Stimulated activated CD8-positive, alpha-beta memory T cell treated with anti-CD3 and anti-CD28 coated beads, Interleukin-2, amount 100 ng/mL, for 1 hour (primary cell): ENCODE measurements at places on chromosomes 3 and 15.

DNA sequence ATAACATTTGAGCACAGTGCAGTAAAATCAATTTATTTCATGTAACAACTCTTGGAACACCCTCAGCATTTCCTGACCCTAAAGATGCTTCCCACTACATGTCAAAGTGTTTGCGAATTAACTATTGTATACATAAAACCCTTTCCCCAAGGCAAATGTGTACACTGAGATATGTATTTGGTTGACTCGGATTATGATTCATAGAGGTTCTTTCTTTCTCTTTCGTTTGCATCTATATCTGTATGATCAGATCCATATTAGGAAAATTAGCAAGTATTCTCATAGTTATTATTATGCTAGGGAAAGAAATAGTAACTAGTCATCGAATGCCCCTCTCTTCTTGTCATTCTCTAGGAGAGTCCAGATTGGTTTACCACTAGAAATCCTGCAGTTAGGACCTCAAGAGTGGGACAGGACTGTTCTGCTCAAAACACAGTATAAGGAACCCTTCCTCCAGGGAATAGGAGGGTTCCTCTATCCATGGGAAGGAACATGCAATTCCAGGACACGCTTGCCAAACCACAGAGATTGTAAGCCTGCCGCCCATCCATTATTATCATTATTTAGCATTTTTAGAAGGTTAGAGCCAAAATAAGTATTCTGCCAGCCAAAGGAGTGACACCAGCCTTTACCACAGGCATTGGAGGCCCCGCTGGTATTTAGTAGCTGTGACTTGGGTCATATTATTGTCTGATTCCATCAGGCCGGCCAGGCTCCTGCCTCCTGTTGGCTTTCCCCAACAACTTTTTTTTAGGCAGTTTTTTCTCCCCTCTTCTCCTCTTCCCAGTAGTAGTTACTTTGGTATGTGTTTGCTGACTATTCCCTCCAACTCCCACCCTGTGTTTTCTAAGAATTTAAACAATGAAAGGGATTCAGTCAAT lies 100.7 kb downstream of the GALK2 start:
- DNase-seq = no peak

DNA sequence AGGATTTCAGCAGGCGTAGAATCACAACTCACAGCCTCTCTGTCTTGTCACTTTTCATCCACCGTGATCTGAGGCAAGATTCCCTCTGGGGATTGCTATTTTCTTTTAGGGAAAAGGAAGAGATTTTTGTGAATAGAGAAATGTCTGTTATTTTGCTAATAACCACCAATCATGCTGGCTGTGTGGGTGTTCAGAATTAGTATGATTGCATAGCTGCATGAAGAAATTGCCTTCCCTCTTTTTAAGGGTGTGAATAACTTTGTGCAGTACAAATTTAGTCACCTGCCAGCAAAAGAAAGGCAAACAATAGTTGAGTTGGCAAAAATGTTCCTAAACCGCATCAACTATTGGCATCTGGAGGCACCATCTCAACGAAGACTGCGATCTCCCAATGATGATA lies 60.8 kb downstream of the KAT2B start:
- DNase-seq = no peak

- DNase-seq = no peak
Measured at GRCh38 chr15:73945130-73945508, 18.9 kb downstream of the LOXL1 start.

DNA sequence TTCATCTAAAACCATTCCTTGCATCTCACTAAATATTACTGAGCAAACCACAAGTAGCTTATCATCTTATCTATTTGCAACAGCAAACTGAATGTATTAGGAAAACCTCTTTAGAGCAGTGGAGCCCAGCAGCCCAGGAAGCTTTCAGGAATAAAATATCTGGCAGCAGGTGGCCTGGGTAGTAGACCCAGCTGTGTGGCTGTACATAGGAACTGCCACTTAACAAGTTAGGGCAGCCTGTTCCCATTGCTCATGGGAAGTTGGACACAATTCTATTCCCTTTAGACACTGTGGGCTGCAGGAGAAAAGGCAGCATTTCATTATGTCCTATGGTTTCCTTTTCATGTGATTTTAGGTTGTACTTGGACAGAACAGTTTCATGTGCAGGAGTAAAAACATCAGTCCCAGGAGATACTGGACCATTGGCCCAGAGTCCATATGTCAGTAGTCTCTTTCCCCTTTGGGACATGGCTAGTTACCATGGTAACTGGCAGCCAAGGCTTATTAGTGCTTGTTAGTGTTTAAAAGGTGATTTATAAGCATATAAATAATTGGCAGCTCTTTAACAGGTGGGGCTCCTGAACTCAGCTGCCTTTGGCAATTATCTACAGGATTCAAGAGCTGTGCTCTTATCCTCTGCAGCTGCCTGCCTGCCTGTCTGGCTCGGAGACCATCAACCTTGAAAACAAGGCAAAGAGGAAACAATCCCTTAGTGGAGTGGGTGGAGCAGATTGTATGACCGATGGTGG lies 28.9 kb upstream of the LSAMP start:
- DNase-seq = no peak

DNA sequence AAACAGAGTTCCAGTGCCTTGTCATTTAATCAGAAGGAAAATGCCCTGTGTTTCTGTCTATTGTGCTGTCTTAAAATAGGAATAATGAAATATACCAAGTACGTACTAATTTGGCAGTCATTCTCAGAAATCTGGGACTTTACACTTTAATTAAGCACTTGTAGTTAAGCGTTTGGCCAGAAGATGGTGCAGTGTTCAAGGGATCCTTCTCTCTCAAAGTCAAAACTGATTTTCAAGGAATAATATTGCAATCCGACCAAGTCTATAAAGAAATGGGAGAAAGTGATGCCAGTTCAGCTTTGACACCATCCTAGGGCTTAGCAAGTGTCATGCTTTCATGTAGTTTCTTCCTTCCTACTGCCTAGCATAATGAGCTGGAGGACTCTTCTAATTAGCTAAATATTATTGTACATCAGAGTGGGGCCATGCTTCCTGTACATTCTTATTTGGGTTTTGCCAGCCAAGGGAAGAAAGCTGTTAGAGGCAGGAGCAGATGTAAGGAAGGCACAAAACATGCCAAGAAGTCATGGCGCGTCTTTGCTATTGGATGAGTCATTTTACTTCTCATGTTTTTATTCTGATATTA lies 64.8 kb downstream of the SAMMSON start:
- DNase-seq = no peak

DNA sequence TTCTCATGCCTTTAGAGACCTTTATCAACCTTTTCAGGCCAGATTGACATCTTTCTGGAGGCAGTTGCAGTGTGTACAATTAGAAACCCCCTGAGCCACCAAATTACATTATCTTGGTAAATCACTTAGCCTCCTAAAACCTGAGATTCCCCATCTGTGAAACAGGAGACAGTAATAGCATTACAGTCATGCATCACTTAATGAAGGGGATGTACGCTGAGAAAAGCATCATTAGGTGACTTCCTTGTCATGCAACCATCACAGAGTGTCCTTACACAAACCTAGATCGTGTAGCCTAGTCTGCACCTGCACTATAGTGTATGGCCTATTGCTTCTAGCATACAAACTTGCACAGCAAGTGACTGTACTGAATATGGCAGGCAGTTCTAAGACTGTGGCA lies 400.8 kb upstream of the CNTN3 start:
- no peak for DNase-seq

- no peak for DNase-seq
Measured at GRCh38 chr15:43102187-43102586, 3.7 kb downstream of the UBR1 start.

DNA sequence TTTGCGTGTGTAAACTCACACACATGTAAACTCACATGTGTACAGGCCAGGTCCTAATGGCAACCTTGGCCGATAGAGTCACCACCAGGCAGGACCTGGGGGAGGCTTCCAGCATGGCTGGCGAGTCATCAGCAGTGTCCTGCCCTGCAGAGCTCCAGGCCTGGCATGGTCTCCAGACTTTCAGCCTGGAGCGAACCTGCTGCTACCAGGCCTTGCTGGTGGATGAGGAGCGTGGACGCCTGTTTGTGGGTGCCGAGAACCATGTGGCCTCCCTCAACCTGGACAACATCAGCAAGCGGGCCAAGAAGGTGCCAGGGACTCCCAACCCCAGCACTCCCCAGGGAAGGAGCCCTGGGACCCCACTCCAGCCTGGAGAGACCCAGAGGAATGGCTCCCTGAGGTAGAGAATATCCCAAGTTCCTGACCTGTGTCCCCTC lies 1.0 kb downstream of the SEMA3B start:
- no peak for DNase-seq

DNA sequence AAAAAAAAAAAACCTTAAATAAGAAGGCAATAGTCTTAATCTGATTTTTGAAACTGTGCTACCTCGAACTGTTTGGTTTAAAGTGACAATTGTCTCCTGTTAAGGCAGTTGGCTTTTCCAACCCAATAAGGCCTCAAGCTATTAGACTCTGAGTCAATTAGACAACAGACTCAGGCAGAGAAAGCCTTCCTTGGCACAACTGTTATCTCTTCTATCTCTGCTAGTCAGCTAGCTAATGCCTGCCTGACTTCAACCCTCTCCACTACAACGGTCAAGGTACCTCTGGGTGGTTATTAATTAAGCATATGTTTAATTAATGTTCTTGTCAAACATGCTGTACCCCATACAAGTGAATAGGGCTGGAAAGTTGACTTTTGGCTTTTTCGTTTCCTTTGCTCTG lies 110.2 kb upstream of the NLGN1 start:
- DNase-seq = no peak

DNA sequence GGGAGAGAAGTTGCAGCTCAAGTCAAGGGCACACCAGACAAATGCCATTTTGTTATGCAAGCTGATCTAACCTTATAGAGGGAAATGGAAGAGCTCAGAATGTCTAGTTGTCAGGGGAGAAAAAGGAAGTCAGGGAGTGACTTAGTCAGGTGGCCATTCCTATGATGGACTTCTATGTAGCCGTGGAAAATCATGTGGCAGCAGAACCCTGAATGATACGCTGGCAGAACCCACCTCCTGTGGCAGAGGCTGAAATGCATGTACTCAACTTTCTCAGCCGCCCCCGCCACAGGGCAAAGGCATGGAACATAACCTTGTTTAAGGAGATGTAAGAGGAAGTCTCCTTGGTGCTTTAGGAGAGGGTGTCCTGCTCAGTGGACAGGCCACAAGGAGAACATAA lies 37.7 kb upstream of the PARL start:
- DNase-seq = no peak

DNA sequence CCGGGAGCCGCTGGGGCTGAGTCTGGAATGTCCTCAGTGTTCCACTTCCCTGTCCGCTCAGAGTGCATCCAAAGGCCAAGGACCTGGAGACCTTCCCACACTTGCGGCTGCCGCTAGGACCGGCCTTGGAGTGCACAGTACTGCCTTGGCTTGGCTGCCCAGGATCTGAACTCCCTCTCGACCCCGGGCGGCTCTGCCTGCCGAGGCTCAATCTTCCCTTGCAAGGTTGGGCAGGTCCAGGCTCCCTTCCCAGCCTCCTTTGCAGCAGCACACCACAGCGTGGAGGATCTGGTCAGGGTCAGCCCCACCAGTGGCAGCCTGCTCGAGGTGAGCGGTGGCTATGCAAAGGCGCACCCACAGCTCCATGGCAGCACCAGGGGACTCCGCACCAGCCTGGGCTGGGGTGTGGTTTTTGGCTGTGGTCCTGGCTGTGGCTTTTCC lies 69.2 kb downstream of the PLXNA1 start:
- DNase-seq = no peak

DNA sequence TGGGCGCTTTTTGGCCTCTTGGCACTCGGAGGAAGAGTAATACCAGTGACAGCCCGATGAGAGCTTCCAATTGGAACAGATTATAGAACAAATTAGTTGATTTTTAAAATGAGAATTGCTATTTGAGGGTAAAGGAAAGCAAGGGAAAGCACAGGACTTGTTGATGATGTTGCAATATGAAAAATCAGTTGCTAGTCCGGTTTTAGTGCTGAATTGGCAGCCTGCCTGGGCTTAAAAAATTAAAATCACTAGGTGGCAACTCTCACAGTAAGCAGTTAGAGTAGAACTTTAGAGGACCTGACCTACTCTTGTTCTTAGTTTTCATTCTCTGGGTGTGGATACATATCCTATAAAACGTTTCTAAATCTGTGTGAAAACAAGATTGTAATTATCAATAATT lies 2.1 kb upstream of the SCAANT1 start:
- no peak for DNase-seq

- no peak for DNase-seq
Measured at GRCh38 chr3:67335813-67336212, 318.6 kb downstream of the SUCLG2 start.

DNA sequence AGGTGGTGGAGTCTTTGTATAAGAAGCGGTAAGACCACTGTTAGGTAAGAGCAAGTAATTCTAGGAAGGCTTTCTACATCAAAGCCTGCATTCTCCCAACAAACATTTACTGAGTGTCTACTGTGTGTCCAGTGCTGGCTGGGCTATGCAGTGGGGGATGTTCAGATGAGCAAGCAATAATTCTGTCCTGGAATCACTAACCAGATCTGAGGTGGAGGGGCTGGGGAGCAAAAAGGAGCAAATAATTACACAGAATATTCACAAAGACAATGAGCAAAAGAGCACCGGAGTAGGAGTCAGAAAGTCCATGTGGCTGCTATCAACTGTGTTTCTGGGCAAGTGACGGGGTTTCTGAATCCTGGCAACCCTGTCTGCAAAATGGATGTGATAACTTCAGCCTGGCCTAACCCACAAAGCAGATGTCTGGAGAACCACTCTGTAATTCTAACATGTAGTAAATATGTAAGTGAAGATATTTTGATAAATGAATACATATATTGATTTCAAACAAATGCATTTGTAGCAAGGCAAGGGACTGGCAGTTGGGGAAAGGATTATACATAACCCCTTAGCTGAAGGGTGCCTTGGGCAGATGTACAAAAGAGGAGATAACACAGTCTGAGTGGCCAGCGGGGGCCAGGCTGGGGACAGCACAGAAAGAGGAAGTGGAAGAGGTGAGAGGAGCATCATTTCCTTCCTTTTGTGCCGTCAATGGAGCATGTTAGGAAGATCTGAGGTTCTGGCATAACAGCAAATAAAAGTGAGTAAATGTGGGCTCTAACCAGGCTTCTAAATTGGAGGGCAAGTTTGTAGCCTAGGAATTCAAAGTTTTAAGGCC lies 28.8 kb downstream of the CYP8B1 start:
- no peak for DNase-seq

DNA sequence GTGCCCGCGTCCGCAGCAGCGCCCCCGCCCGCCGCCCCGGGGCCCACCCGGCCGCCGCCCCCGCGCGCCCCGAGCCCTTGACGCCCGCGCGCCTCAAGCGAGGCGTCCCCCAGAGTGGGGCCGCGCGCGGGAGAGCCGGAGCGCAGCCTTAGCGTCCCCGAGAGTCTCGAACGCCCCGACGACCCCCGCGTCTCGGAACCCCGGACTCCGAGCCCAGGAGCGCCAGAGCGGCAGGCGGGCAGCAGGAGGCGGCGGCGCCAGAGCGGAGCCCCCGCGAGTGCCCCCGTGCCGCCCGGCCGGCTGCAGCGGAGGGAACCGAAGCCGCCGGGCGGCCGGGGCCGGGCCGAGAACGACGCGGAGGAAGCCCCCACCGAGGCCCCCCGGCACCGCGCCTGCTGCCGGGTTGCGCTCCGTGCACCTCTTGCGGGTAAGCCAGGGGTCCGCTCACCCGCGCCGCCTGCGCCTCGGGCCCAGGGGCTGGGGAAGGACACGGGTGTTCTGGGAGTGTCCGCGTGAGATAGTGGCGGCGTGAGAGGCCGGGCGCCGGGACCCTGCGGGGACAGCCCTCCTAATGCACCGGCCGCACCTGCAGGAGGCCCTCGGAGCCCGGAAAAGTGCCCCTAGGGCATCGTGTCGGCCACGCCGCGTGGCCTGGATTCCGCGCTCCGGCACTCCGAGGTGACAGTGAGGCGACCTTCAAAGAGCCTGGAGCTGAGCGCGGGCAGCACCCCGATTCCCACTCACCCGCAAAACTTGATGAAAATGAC lies 52.0 kb upstream of the ULK4 start:
- DNase-seq = peak; percentile 11

GRCh38 chr3:65350801-65351476 lies 663.1 kb upstream of the ADAMTS9 start:
- no peak for DNase-seq
